Epithelial cell of proximal tubule (primary cell): ENCODE measurements at places on chromosomes 11 and 22.

- no peak for DNase-seq
These were observed 900.0 kb downstream of the LUZP2 start for GRCh38 chr11:25396847-25397246.

- no peak for DNase-seq
These were observed 6.6 kb downstream of the CARS1 start for GRCh38 chr11:3050386-3051195.

GRCh38 chr11:10388101-10388500 is 67.0 kb upstream of the AMPD3 start:
- DNase-seq, result no peak

DNA sequence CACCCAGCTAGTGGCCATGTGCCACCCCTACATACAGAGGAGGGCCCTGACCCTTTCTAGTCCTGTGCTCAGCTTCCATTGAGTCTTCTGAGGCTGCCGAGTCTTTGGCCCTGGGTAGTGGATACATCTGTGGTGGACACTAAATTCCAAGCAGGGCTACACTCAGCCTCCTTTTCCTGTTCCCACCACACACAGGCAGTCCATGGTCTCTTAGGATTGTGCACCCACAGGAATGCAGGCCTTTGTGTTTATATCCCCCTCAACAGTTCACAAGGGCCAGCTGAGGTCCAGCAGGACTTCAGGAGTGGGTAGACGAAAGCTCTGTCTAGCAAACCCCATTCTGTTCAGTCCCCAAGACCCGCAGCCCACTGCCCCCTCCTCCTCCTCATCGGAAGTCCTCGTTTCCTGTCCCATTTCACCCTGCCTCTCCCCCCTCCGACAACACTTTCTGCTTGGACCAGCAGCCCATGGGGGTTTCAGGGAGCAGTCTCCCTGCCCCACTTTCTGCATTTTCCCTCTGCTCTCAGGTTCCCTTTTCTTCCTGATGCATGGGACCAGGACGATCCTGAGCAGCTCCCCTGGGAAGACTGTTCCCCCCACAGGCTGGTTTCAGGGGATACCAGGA is 91.8 kb downstream of the SWAP70 start:
- DNase-seq, result no peak

- no peak for DNase-seq
These were observed 4.4 kb downstream of the PNPLA5 start for GRCh38 chr22:43887391-43887790.

- no peak for DNase-seq
These were observed 2.6 kb downstream of the BAIAP2L2 start for GRCh38 chr22:38107692-38108515.

- DNase-seq, result no peak
These were observed 51.4 kb upstream of the SMIM38 start for GRCh38 chr11:69104212-69104855.

DNA sequence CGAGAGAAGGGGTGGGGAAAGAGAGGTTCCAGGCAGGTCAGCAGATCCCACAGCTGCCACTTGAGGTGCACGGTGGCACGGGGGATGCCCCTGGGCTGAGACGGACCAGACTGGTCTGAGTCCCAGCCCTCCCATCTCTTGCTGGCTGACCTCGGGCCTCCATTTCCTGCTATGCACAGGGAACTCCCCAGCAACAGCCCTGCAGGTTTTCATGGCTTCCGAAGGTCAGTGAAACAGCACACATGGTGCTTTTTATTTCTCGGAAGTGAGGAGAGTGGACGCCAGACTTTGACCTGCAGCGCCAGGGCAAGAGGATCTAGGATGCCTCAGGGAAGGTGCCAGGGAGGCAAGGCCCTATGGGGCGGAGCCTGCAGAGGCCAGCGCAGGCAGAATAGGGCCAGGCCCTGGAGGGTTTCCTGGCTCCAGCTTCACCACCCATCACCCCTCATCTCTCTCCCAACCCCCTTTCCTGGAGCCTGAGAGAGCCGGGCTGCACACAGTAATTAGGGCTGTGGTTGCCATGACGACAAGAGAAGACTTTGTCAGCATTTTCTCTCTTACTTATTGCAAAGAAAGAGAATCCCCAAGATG is 29.5 kb downstream of the SLC22A12 start:
- peak; percentile 6 for DNase-seq

DNA sequence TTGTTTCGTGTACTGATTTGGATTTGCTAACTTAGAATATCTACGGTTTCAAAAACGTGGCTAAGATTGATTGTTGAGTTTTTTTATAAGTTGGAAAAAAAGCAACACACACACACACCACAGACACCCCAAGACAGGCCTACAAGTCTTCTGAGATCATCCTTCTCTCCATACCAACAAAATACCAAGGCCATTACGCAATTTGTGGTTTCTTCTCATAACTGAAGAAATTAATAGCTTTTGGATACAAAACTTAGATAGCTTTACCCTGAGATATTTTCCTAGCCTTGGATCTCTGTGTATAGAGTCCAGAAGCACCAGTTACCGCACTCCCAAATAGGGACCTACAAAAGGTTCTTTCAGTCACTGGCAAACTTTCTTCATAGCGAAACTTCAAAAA is 113.6 kb downstream of the SIK3 start:
- no peak for DNase-seq

- DNase-seq, result no peak
These were observed 79.3 kb upstream of the TENM4 start for GRCh38 chr11:79520086-79520485.

GRCh38 chr22:35957589-35957988 is 71.0 kb downstream of the RBFOX2 start:
- no peak for DNase-seq

DNA sequence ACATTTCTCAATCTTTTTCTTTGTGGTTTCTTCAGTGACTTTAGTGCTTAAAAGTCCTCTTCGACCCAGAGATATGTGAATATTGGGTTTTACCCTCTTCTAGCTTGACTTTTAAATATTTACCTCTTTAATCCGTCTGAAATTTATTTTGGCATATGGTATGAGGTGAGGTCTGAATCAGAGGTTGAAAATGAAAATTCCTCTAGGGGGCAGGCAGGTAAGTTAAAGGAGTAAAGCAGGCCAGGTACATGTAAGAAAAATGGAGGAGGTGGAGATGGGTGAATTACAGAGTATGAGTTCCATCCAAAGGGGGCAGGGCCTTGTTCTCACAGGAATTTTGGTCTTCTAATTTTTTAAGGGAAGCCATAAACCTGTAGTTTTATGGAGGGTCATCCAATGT is 263.8 kb upstream of the NARS2 start:
- DNase-seq, result no peak

GRCh38 chr11:131467645-131468394 is 97.4 kb downstream of the NTM start:
- DNase-seq, result no peak

GRCh38 chr22:16594026-16594425 is 1.4 kb upstream of the CCT8L2 start:
- DNase-seq, result no peak

DNA sequence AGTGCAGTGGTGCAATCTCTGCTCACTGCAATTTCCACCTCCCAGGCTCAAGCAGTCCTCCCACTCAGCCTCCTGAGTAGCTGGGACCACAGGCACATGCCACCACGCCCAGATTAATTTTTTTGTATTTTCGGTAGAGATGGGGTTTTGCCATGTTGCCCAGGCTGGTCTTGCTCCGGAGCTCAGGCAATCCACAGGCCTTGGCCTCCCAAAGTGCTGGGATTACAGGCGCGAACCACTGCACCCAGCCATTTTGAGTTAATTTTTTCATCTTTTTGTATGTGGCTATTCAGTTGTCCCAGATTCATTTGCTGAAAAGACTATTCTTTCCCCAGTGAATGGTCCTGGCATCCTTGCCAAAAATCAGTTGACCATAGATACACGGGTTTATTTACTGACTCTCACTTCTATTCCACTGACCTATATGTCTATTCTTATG is 63.6 kb downstream of the MAPK1 start:
- no peak for DNase-seq
